Stimulated activated CD4-positive, alpha-beta T cell treated with anti-CD3 and anti-CD28 coated beads, Interleukin-2, amount 100 ng/mL, for 48 hours (primary cell): ENCODE measurements at places on chromosomes 4 and X.

- no peak for DNase-seq
These were observed 121.6 kb upstream of the TBC1D9 start for GRCh38 chr4:140877781-140878180.

DNA sequence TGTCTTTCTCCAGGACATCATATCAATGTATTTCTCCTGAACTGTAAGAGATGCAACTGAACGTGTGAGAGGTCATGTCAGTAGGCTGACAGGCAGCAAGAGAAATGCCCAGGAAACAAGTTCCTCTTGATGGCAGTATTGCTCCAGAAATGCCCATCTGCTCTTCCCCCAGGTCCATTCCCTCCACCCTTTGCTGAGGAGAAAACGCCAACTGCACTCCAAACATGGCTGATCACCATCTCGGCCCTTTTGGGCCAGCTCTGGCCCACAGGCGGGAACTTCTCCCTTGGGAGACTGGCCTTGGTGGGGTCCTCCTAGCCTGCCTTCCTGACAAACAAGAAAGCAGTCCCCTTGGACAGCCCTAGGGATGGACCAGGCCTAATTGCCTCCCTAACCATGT is 276.5 kb upstream of the AGTR2 start:
- no peak for DNase-seq

- DNase-seq, result no peak
These were observed 9.0 kb upstream of the CLDN34 start for GRCh38 chrX:9958183-9958582.

DNA sequence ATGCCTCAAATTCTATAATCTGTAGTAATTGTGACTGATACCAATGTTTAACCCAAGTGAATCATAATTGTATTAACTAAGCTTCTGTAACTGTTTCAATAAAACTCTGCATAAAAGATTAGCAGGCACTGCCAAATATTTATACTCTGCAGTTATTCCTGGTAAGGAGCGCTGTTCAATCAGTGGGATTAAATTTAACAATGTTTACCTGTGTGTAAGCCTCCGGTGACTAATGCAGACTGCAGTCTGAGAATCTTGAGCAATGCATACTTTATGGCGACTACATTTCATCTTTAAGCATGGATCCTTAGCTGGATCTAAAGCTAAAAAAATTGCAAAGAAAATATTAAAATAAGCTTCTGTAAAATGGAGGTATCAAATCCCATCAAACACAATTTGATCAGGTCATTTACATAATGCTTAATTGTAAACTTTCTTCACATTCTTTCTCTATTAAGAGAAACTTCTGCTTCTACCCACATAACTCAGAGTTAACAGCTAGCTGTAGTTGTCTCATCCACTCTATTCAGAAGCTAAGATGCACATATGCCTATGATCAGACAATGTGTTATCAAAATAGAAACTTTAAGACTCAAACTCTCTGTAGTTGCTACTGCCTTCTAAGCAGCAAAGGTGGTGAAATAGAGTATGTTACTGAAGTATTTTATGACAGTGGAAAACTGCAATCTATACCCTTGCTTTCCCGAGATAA is 234.0 kb downstream of the SPOCK3 start:
- DNase-seq, result no peak

- no peak for DNase-seq
These were observed 167.6 kb upstream of the CXorf66 start for GRCh38 chrX:140132937-140133336.

DNA sequence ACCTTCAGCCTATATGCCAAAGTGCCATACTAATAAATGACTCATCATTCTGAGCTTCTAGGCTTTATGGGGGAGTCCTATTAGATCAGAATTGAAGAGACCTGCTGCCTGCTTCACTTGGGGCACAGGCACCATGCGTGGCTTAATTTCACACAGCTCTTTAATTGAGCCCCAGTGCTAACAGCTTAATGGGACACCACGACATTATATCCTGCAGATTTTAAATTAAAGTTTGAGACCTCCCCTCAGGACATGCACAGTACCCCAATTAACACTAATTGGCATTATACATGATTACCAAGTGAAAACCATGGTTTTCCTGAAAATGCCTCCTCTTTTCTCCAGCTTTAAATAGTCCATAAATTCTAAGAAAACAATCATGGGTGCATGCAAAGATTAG is 6.8 kb downstream of the C1QTNF7 start:
- no peak for DNase-seq

- no peak for DNase-seq
These were observed 67.9 kb downstream of the KLHL8 start for GRCh38 chr4:87152310-87153041.

GRCh38 chrX:154092371-154092770 is 5.1 kb downstream of the MECP2 start:
- no peak for DNase-seq

- DNase-seq, result no peak
These were observed 364.8 kb downstream of the SMARCA1 start for GRCh38 chrX:129158505-129158904.

GRCh38 chr4:27429364-27429871 is 568.8 kb downstream of the STIM2 start:
- DNase-seq, result no peak
